Peyer's patch (tissue), 4 donors: ENCODE measurements at places on chromosomes 1 and 21.

GRCh38 chr1:61782771-61783170, 40.5 kb downstream of the PATJ start:
- no peaks in the 10 kb centered on the region for H3K4me1 ChIP-seq
- no peak overlapping the region for H3K27ac ChIP-seq
- H3K27me3 ChIP-seq: no peaks in the 10 kb centered on the region

DNA sequence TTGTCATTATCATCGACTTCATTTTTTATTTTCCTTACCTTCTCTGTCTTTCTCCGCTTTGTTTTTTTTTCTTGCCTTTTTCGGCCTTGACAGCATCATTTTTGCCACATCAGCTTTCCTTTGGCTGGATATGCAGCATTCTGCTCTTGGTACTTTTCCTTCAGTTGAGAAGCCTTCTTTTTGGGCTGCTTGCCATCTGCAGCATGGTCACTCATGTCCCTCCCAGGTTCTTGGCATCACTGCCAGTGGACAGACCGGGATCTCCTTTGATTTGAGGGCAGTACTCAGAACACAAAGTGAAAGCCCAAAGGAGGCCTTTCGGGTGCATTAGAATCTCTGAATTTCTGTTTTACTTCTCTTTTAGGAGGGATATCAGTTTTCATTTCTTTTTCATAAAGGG, 3.7 kb upstream of the PARP1 start:
- no peak for DNase-seq
- H3K4me3 ChIP-seq: no peak overlapping the region
- H3K27ac ChIP-seq: no peak overlapping the region
- no peaks in the 10 kb centered on the region for H3K27me3 ChIP-seq

DNA sequence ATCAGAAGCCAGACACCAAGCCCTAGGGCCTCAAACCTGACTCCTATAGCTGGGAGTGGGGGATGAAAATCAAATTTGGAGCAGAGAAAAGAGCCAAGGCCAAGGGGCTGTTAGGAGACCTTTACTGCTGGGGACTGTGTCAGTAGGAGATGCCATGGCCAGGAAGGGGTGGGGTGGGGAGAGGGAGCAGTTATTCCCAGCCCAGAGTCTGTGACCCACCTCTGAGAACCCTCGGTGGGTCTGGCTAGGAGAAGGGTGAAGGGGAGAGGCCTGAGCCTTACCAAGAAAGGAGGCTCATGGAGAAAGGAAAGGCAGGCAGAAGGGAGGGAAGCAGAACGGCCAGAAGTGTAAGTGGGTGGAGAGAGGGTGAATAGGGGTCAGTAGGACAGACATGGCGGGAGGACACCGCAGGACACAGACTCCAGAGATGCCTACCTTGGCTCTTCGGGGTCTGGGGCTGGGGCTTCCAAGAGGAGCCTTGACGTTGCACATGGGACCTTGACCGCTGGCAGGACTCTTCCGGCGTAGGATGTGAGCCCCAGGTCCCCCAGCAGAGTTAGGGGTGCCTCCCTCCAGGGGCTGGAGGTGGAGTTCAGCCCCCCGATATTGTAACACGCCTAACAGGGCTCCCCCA, 1.2 kb downstream of the ADAMTS4 start:
- H3K27me3 ChIP-seq: no peaks in the 10 kb centered on the region
- H3K4me3 ChIP-seq: peak overlapping the region; percentile 45
- no peak overlapping the region for H3K27ac ChIP-seq
- no peaks in the 10 kb centered on the region for H3K36me3 ChIP-seq
- H3K4me1 ChIP-seq: peaks cover 12% of the 10 kb centered on the region

DNA sequence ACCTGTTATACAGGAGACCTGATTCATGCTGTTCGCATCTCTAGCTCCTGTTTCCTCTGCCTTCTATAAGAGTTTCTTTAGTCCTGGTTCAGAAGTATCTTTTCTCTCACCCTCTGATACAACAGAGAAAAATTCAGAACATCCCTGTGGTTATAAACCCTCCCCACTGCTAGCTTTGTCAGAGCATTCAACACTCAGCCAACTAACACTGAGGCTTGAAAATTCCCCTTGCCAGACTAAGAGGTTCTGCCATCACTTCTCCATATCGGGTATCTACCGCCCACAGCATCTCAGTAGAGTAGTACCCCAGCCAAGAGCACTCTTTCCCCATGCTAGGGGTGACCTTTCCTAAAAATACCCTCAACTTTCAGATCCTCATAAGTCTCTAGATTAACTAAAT, 19.6 kb upstream of the PIK3R3 start:
- no peaks in the 10 kb centered on the region for H3K4me1 ChIP-seq
- H3K36me3 ChIP-seq: no peaks in the 10 kb centered on the region
- H3K4me3 ChIP-seq: no peak overlapping the region
- no peaks in the 10 kb centered on the region for H3K27me3 ChIP-seq
- no peak overlapping the region for H3K27ac ChIP-seq

- H3K27me3 ChIP-seq: no peaks in the 10 kb centered on the region
- peaks cover 3% of the 10 kb centered on the region for H3K36me3 ChIP-seq
- H3K27ac ChIP-seq: peak overlapping the region; percentile 94
- H3K4me3 ChIP-seq: peak overlapping the region; percentile 87
- DNase-seq: no peak
These were observed 552 bp downstream of the UBR4 start for GRCh38 chr1:19209439-19209989.

DNA sequence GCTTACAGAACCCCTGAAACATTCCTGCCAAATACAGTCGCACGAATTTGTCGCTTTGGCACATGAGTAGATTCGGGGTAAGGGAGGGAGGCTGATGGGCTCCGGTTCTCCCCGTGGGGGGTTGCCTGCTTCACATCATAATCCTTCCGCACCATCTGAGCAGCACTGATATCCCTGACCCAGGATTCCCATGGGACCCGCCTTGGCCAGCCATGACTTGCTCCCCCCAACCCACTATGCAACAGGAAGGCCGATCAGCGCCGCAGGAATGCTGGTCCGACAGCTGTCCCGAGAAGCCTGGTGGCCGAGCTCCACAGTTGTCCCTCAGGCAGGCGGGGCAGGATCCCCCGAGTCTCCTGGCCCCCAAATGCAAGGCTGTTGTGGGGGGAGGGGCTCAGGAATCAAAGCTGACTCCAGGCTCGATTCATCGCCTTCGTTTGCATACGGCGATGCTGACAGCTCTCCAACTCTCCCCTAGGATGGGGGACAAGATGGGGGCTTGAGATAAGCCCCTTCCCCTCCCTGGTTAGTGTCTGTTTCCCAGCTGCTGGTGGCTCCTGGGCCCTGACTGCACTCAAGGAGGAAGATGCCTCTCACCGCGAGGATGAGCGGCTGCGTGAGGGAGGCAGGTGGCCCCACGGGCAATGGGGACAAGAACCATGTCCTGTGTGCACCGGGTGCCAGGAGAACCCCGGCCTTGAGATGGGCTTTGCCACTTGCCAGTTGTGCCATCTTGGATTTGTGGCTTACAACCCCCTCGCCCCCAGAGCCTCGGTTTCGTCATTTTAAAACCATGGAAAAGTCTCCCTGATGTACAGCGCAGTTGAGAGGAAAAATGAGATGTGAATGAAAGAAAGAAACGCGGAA, 9.3 kb downstream of the DRAXIN start:
- no peak overlapping the region for H3K27ac ChIP-seq
- no peaks in the 10 kb centered on the region for H3K27me3 ChIP-seq
- no peak overlapping the region for H3K4me3 ChIP-seq

DNA sequence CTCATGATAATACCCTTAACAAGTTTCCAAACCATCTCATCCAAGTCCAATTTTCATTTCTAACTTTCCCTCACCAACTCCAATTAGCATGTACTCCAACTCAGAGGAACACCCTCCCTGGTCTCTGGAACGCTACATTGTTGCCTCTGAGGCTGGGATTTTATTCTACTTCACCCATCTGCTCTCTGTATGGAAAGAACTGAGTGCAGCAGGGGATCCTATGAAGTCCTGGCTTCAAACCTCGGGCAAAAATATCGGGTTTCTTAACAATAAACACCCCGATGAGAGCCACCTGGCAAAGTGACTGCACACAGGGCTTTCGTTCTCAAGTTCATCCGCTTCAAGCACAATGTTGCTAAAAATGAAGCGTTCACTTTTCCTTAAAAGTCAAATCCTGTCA, 99.6 kb downstream of the CRB1 start:
- no peaks in the 10 kb centered on the region for H3K36me3 ChIP-seq
- H3K4me1 ChIP-seq: no peaks in the 10 kb centered on the region
- no peak overlapping the region for H3K4me3 ChIP-seq
- no peak overlapping the region for H3K27ac ChIP-seq
- no peaks in the 10 kb centered on the region for H3K27me3 ChIP-seq

GRCh38 chr1:244214009-244214967, 163.2 kb downstream of the ZBTB18 start:
- no peaks in the 10 kb centered on the region for H3K36me3 ChIP-seq
- H3K4me3 ChIP-seq: no peak overlapping the region
- H3K4me1 ChIP-seq: no peaks in the 10 kb centered on the region
- DNase-seq: no peak
- no peak overlapping the region for H3K27ac ChIP-seq
- H3K27me3 ChIP-seq: no peaks in the 10 kb centered on the region

DNA sequence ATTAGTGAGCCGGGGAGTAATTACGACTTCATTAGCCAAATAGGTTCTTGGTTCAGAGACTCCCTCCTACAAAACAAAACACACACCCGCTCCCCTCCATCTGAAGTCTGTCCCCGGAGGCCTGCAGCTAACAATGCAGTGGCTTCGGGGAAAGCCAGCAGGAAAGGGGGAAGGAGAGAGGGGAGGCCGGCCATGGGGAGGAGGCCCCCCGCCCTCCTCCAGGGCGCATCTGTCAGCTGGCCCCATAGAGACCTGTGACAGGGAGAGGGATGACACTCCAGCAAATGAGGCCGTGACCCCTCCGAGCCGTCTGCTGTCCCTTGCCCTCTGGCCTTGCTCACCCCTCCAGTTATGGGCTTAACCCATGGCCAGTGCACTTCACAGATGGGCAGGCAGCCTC, 12.1 kb upstream of the CNTN2 start:
- no peaks in the 10 kb centered on the region for H3K36me3 ChIP-seq
- no peak overlapping the region for H3K4me3 ChIP-seq
- no peak overlapping the region for H3K27ac ChIP-seq
- H3K27me3 ChIP-seq: no peaks in the 10 kb centered on the region

- no peaks in the 10 kb centered on the region for H3K4me1 ChIP-seq
- H3K27ac ChIP-seq: no peak overlapping the region
These were observed 14.8 kb upstream of the ANGPTL7 start for GRCh38 chr1:11174261-11174942.

DNA sequence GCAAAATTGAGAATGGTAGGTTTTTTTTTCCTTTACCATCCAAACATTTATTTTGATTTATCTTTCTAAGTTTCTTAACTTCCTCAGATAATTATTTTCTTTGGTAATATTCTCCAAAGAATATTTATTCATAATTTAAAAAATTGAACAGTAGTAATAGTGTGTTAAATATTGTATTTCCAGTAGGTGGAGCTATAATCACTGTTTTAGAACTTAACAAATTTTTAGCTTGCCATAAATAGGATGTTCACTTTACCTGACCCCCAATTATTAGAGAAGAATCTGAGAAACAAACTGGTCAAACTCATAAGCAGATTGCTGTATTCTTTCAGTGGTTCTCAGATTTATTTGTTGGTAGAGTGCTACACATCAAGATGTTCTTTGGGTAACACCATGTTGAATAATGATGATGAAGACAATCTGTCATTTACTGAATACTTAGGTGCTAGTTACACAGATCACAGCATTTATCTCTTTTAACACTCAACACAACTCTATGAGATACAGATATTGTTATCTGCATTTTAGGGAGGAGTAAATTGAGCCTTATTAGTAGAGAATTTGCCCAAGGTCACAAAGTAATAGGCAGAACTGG, 82.4 kb upstream of the GPR88 start:
- no peaks in the 10 kb centered on the region for H3K4me1 ChIP-seq
- H3K4me3 ChIP-seq: no peak overlapping the region
- DNase-seq: no peak
- H3K27me3 ChIP-seq: no peaks in the 10 kb centered on the region
- H3K36me3 ChIP-seq: no peaks in the 10 kb centered on the region

DNA sequence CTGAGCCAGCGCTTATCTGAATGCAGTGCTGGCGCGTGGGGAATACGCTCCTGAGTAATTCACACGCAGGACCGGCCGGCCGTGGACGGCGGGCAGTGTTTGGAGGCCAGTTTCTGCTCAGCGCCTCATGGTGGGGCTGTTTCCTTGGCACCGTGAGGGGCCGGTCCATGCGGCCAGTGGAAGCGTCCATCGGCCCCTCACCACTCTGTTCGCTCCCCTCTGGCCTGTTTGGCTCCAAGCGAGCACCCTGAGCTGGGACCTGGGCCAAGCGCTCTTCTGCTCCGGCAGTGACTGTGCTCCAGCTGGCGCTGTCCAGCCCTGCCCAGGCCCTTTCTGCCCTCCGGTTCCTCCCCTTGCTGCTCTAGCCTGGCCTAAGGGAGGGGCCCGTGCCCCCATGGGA, 16.3 kb upstream of the PLCH2 start:
- H3K4me3 ChIP-seq: no peak overlapping the region
- H3K36me3 ChIP-seq: no peaks in the 10 kb centered on the region
- no peaks in the 10 kb centered on the region for H3K27me3 ChIP-seq
- DNase-seq: no peak
- H3K4me1 ChIP-seq: no peaks in the 10 kb centered on the region
- no peak overlapping the region for H3K27ac ChIP-seq

GRCh38 chr1:173300061-173301044, 93.2 kb upstream of the TNFSF4 start:
- no peak overlapping the region for H3K27ac ChIP-seq
- H3K4me3 ChIP-seq: no peak overlapping the region
- H3K4me1 ChIP-seq: no peaks in the 10 kb centered on the region
- H3K27me3 ChIP-seq: no peaks in the 10 kb centered on the region
- no peaks in the 10 kb centered on the region for H3K36me3 ChIP-seq

DNA sequence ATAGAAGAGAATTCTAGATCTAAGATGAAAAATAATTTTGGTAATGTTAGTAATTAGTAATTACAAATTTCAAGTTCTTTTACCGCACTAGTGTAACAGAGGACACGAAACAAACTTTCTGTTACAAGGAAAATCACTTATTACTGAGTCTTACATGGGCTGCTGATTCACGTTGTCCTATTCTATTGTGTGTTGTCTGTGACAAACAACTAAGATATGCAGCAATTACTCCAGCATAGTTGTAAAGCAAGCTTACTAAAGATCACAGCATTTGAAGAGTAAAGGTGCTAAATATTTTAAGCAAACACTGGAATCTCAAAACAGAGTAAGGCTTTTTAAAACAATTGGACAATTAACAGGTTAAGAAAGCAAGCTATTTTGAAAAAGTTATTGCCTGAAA, 502.3 kb downstream of the KCNT2 start:
- H3K36me3 ChIP-seq: no peaks in the 10 kb centered on the region
- no peak for DNase-seq
- H3K4me1 ChIP-seq: no peaks in the 10 kb centered on the region

DNA sequence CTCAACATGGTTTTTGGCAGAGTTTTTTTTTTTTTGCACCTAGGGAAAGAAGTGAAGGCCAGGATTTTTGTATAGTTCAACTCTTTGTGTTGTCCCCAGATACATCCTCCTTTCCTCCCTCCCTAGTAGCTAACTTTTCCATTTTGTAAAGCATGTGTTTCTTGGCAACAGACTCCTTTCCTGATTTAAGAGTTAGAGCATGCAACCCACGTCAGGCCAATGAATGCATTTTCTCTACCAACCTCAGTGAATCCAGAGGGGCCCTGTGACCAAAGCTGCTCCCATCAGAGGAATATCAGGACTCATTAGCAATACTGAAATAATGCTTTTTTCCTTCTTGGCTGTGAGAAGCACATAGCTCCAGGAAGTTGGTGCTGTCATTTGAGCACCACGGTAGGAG, 287.2 kb downstream of the LMO4 start:
- no peaks in the 10 kb centered on the region for H3K27me3 ChIP-seq
- no peaks in the 10 kb centered on the region for H3K36me3 ChIP-seq
- DNase-seq: no peak
- H3K4me3 ChIP-seq: no peak overlapping the region
- H3K27ac ChIP-seq: no peak overlapping the region
- H3K4me1 ChIP-seq: no peaks in the 10 kb centered on the region
